HFFc6 (cell line): ENCODE measurements at places on chromosomes 6 and 20. TPM values are rescaled to one million over a fixed set of nuclear protein-coding genes. Genes with fewer than 3 reads are reported as not detected.

PPIL6 gene
- total RNA-seq, result 0.21 to 0.27 TPM (median 0.22 TPM) in 3 replicates

HCRTR2 gene
- not detected in 3 replicates for total RNA-seq

SERPINB1 gene
- total RNA-seq, result 19.7 to 29.7 TPM (median 19.8 TPM) in 3 replicates

ADGB gene
- not detected in 2 replicates for total RNA-seq

RGS17 gene
- total RNA-seq, result 0.02 to 0.48 TPM (median 0.27 TPM) in 3 replicates

CALHM6 gene
- 0.71 TPM in 1 of 3 replicates, not detected in the others for total RNA-seq

LCA5 gene
- total RNA-seq, result 2.9 to 3.5 TPM (median 3.2 TPM) in 3 replicates

RIPOR3 gene
- 0.12 to 0.25 TPM (median 0.13 TPM) in 3 replicates for total RNA-seq

VWA7 gene
- total RNA-seq, result 0.30 to 1.1 TPM (median 0.64 TPM) in 3 replicates

DNA sequence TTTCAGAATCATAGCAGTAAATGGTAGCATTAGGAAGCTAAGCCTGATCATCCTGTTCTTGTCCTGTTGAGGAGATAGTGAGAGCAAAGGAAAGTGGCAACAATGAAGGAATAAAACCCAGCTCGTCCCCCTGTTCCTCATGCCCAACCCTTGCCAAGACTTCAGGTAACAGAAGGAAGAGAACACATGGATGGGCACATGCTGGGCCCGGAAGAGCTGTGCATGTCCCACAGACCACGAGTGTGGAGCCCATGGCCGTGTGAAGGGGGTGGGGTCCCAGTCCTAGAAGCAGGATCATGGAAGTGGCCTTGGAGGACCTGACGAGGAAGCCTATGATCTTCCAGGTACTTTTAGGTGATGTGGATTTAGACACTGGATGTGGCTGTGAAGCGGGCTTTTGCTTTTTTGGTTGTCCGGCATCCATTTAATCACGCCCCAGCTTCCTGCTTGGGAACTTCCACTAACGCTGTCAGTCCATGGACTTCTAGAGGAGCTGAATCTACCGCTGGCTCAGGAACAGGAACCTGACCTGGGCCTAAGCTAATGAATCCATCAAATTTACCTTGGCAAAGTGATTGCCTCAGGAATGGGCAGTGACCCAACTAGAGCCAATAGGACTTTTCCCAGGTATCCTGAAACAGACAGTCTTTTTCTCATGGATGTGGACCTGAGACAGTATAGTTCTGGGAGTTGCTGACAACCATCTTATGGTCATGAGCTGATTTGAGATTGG lies 79.3 kb upstream of the ARMC2 start:
- DNase-seq, result no peak

GRCh38 chr20:37968841-37969401 lies 64.3 kb downstream of the TTI1 start:
- DNase-seq, result no peak

DNA sequence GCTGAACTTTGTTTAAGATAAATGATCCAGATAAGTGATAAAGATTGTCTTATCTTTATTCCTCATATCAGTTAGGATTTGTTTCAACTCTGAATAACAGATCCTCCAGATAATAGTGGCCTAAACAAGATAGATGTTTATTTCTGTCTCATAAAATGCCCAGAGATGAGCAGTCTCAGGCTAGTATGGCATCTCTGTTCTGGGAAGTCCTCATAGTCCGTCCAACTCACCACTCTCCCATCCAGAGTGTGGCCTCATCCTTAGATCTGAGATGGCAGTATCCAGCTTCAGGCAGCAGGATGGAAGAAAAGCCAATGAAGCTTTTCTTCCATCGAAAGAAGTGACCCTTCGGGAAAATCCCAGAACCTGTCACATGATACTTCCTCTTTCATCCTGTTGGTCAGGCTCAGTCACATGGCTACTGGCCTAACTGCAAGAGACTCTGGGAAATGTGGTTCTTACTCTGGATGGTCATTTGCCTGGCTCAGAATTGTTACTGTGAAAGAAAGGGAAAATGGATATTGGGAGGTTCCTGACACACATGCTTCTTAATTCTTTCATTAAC lies 29.4 kb upstream of the TAGAP start:
- DNase-seq, result peak; percentile 12

DNA sequence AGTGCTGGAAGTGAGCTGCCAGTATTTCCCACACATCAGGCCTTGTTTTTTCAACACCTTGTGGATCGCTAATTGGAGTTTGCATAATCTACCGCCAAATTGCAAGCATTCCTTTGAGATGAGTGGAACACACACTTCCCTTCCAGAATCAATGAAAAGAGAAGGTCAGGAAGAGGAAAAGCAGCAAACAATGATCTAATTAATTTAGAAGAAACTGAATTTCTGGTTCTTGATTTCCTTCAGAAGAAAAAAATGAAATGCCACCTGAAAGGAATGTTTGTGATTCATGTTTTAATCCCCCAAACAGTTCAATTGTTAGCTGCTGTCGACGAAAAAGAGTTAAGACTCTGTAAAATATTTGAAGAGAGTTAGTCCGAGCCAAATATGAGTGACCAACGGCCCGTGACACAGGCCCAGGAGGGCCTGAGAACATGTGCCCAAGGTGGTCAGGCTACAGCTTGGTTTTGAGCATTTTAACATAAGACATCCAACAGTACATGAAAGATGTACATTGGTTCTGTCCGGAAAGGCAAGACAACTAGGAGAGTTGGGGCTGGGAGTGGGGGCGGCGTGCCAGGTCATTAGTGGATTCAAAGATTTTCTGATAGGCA lies 182.3 kb downstream of the MTFR2 start:
- DNase-seq, result peak; percentile 19

GRCh38 chr6:48110436-48111142 lies 408 bp downstream of the PTCHD4 start:
- no peak for DNase-seq

DNA sequence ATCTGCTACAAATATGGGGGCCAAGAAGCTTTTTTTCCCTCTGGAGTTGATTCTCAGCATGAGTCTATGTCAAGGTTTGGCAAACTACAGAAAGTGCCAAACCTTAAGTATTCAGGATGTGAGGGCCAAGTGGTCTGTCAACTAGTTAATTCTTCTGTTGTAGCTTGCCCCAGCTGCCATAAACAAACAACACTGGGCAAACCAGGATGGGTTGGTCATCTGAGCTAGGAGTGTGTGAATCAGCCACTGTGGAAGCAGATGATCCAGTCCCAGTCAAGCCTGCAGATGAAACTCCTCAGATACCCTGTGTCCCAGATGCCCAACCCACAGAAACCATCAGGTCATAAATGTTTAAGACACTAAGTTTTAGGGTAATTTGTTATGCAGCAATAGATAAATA lies 103.0 kb upstream of the MOCS1 start:
- DNase-seq, result no peak

DNA sequence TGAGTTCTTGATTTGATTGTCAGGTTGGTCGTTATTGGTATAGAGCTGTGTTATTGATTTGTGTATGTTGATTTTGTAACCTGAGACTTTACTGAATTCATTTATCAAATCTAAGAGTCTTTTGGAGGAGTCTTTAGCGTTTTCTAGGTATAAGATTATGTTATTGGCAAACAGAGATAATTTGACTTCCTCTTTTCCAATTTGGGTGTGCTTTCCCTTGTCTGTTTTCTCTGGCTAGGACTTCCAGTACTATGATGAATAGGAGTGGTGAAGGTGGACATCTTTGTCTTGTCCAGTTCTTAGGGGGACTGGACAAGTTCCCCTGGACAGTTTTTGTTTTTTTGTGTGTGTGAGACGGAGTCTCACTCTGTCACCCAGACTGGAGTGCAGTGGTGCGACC lies 17.4 kb downstream of the HLA-DOA start:
- no peak for DNase-seq

DNA sequence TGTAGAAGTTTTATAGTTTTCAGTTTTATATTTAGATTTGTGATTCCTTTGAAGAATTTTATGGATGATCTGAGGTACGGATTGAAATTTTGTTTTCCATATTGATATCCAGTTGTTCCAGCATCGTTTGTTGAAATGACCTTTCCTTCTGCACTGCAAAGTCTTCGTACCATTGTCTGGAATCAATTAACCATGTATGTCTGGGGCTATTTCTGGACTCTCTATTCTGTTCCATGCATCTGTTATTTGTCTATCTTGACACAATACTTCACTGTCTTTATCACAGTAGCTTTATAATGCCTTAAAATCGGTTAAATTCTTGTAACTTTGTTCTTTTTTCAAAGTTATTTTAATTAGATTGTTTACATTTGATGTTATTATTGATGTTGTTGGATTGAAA lies 154.9 kb downstream of the FARS2 start:
- no peak for DNase-seq

- DNase-seq, result no peak
Measured at GRCh38 chr6:51105357-51105756, 286.7 kb downstream of the TFAP2B start.

DNA sequence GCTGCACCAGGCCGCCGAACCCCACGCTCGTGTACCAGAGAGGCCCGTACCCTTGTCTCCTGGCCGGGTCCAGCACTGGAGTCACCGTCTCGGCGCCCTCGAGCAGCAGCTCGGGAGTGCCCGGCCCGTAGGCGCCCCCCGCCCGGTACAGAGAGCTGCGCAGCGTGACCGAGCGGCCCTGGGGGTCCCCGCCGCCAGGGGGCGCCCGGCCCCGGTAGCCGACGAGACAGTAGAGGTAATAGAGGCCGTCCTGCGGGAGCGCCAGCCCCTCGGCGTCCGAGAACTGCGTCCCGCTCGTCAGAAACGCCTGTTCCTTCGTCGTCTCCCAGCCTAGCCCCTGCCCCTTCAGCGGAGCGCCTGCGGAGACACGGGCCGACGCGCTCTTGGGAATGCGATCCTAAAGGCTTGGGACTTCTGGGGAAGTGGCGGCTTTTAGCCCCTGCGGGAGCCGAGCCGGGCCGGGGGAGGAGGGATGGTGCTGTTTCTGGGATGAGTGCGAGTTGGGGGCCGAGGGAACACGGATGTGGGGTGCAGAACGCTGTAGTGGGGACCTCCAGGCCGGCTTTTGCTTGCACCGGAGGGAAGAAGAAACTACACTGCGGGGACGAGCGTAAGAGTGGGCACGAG lies 1.3 kb downstream of the LTB start:
- DNase-seq, result peak; percentile 60

GRCh38 chr6:19013026-19013705 lies 626.0 kb downstream of the RNF144B start:
- no peak for DNase-seq

DNA sequence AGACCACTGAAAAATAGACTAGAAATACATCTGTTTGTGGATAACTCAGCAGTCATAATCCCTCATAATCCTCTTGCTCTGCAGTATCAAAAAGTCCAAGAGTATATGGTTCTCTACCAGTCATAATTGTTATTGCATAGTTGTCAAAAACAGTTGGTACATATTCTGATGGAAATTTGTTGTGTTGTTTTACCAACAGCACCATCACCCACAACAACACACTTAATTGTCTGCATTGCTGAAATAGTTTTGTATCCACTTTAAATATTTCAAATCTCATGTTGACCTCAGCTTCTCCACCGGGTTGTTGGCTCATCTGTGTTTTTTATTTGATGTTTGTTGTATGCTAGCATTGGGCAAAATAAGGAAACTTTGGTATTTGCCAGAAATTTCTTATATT lies 39.4 kb downstream of the ITCH start:
- DNase-seq, result peak; percentile 23

DNA sequence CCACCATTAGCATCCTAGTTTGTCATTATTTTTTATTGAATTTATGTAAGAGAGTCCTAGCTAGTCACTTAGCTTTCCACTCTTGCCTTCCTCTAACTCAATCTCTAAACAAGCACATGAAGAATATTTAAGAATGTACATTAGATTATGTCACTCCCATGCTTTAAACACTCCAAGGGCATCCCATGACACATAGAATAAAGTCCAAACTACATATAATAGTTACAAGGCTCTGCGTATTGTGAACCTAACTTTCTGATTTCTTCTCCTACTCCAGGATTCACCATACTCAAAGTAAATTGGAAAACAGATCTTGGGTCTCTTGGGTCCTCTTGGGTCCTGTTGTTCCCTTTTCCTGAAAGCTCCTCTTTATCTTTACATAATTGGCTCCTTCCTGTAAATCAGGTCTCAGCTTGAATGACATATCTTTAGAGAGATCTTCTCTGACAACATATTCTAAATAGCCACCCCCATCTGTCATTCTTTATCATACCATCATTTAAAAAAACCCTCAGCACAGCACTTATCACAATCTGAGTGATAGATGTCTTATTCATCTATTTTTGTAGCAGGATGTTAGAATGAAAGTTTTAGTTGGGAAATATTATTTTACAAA lies 1042.4 kb upstream of the FLRT3 start:
- no peak for DNase-seq

DNA sequence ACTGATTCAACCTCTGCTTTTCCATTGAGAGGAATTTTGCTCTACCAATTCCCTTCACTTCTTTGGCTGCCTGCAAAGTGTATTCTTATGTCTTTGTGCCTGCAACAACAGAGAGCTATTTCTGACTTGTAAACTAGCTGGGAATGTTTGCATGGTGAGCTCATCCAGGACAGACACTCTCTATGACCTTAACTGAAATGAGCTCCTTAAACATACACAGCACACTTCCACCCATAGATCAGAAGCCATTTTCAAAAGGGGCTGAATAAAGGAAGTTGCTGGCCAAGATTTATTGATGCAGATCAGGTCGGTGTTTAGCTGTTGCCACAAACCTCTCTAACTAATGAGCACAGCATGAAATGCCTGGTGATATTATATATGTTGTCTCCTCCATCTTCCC lies 377.7 kb downstream of the BTBD9 start:
- peak; percentile 88 for DNase-seq

DNA sequence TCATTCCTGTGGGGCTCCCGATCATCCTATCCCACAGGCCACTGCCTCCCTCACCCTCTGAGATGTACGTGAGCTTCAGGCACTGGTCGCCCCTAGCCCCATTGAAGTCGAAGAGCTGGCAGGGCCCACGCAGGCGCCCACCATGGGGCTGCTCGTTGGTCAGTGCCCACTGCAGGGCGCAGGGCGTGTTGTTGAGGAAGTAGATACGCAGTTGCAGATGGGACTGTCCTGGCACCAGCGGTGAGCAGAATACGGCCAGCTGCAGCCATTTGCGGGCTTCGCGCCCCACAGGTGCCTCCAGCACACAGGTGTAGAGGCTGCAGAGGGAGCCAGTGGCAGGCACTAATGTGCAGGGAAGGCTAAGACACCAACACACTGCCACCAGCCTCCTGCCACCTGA lies 6.2 kb downstream of the UNC5CL start:
- no peak for DNase-seq

GRCh38 chr6:89966228-89966544 lies 71.9 kb downstream of the GJA10 start:
- no peak for DNase-seq

GRCh38 chr20:63274381-63275228 lies 2.0 kb downstream of the ARFGAP1 start:
- no peak for DNase-seq

GRCh38 chr20:3876676-3877075 lies 12.5 kb upstream of the PANK2 start:
- no peak for DNase-seq

- no peak for DNase-seq
Measured at GRCh38 chr6:119609865-119610264, 260.3 kb upstream of the MAN1A1 start.

DNA sequence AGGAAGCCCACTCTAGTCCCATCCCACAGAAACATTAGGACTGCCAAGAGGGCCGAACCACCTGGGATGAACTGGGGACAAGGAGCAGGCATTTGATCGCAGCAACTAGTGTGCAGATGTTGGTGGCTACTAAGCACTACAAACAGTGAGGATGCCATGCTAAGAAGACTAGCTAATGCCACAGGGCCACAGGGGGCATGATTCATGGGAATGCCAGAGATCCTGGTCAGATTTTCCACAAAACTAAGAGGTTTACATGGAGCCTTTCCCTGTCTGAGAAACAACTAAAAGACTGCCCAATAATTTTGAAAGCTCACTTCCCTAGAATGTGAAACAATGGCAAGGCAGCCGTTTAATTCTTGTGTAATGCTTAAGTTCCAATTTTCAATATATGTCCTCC lies 375.9 kb upstream of the PTCHD4 start:
- no peak for DNase-seq
